ENCODE measurements at places on chromosomes 6 and 20.

DNA sequence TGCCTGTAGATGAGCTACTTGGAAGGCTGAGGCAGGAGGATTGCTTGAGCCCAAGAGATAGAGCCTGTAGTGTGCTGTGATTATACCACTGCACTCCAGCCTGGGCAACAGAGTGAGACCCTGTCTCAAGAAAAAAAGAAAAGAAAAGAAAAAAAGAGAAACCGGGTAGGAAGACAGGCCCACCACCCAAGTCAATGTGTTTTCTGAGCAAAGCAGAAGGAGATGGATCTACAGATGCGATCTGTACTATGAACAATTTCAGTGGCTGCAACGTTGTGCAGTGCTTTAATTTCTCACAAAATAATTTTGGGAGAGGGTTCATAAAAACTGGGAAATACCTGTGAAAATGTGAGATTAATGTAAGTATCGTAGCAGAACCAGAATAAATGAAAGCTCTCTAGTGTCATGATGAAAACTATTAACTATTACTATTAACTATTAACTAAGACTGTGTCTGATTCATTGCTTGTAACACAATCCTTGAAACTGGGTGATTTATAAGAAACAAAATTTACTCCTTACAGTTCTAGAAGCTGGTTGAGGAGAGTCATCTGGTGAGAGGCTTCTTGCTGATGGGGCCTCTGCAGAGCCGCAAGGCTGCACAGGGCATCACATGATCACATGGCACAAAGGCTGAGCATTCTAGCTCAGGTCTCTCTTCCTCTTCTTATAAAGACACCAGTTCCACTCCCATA is 233.1 kb upstream of the ZNF217 start:
- no peak for DNase-seq

DNA sequence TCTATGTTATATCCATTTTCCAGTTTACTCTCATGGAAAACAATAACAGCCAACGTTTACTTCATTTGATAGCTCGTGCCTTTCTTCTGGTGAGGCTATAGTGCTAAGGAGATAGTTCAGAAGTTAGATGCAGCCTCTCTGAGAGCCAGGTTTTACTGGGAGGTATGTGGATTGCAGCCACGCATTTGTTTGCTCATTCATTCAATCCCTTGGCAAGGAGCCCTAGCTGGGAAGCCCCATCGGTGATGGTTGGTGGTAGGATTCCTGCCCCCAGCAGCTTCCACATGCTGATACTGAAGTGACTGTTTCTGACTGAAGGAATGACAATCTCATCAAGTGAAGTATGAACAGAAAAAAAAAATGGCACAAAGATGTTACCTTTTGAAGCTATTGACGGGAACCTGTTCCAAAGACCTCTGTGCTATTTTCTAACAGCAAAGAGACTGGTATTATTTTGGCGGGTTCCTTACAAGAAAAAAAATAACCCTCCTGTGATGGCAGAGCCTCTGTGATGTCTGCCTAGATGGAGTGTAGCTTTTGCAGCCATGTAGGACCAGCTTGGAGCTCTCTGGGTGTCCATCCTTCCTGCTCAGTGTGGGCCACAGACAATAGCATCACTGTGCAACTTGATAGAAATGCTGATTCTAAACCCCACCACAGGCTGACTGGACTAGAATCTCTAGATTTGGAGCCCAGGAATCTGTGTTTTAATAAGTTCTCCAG is 30.6 kb downstream of the SNAP25 start:
- no peak for DNase-seq

DNA sequence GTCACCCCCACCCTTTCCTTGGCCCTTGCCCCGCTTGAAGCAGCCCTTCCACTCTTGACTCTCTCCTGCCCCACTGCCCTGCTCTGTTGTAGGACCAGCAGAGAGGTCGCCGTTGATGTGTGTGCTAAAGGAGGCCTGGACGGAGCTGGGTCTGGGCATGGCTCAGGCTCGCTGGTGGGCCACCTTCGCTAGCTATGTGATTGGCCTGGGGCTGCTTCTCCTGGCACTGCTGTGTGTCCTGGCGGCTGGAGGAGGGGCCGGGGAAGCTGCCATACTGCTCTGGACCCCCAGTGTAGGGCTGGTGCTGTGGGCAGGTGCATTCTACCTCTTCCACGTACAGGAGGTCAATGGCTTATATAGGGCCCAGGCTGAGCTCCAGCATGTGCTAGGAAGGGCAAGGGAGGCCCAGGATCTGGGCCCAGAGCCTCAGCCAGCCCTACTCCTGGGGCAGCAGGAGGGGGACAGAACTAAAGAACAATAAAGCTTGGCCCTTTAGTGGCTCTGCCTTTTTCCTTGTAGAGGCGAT is 3.0 kb downstream of the SMPD2 start:
- no peak for DNase-seq

DNA sequence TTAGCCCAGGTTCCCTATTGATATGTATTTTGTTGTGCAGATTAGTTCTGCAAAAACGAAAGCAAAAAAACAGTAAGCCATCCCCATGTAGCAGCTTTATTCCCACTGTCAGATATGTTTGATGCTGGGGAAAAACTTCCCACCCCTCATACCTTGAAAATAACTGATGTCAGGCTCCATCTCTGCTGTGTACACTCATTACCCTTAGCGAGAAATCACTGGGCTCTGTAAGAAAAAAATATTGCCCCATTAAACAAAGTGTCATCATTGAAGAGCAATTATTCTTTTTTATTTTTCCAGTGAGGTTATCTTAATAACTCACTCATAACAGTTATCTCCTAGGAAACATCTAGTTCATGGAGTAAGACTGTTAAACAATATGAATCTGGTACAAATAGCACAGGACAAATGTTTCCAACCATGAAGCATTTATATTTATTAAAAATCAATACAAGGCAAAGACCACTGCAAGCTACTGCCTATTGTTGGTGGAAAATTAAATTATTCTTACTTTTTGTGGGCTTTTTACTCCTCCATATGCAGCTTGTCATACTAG is 268.8 kb downstream of the LMBRD1 start:
- no peak for DNase-seq

GRCh38 chr6:163965426-163966348 is 551.2 kb downstream of the QKI start:
- no peak for DNase-seq

DNA sequence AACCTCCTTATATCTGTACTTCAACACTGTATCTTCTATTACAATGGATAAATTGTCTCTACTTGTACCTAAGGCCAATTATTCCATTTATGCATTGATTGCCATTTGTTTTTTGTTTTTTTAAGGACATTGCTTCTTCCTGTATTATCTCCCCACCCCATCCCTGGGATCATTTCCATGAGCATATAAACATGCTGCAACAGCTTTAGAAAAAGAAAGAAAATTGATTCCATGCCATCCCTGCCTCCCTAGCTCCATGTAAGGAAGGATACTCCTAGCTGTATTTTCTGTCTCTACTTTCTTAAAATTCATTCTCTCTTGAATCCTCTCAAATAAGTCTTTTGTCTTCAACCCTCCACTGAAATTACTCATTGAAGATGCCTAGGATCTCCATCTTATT is 101.8 kb upstream of the SIM1 start:
- DNase-seq: no peak

DNA sequence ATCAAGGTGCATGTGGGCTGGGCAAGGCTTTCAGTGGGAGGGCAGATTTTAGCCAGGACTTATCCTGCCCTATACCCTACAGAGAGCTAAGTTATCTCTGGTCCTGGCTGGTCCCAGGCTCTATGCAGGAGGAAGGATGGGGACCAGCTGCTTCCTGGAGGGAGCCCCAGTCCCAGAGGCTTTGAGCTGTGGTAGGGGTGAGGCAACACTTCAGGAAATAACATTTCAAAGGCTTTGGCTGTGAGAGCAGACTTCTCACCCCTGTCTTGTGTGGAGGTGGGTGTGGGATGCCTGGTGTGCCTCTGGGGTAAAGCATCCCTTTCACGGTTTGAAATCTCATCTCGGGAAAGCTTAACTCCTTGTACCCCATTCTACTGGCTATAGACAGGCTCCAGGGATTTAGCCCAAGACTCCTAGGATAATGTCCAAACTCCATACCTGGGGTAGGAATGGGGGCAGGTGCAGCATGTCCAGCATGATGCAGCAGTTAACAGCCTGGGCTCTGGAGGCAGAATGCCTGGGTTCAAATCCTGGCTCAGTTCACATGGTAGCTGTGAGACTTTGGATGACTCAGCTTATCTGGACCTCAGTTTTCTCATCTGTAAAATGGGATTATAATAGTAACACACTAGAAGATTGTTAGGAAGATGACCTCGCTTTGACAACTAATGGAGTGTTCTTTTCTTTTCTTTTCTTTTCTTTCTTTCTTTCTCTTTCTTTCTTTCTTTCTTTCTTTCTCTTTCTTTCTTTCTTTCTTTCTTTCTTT is 27.5 kb upstream of the SIRPA start:
- DNase-seq: no peak

GRCh38 chr20:35908007-35908406 is 46.3 kb downstream of the SCAND1 start:
- no peak for DNase-seq

- no peak for DNase-seq
These were observed 37.6 kb downstream of the GPLD1 start for GRCh38 chr6:24451581-24452388.

DNA sequence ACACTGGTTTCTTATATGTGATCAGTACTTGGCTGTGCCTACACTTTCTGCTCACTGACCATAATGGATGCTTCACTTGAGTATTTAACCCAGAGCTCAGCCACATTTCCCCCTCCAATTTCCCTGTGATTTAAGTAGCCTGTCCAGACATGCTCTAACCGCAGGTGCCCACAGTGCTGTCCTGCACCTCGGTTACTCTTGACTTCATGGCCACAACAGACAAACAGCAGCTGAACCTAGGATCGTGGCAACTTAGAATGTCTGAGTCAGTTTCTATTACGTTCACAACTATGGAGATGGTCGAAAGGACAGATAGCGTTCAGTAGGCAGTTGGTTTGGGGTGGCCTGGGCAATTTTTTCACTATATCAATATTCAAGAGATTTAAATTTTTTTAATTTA is 306.9 kb upstream of the SGK1 start:
- no peak for DNase-seq

DNA sequence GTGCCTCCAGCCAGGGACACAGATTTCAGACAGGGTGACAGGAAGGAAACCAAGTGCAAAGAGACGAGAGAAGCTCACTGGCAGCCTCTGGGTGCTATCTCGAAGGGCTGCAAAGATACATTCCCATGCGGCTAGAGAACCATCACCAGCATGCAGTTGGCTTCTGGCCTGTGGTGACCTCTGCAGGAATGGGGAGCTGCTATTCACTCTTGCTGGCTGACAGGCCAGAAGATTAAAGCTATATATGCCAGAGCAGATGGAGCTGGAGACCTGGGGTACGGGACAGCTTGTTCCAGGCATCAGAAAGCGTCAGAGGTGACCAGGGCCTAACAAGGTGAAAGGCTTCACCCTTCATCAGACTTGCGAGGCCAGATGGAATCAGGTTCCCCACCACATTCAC is 20.0 kb downstream of the MAP1LC3A start:
- DNase-seq: no peak

DNA sequence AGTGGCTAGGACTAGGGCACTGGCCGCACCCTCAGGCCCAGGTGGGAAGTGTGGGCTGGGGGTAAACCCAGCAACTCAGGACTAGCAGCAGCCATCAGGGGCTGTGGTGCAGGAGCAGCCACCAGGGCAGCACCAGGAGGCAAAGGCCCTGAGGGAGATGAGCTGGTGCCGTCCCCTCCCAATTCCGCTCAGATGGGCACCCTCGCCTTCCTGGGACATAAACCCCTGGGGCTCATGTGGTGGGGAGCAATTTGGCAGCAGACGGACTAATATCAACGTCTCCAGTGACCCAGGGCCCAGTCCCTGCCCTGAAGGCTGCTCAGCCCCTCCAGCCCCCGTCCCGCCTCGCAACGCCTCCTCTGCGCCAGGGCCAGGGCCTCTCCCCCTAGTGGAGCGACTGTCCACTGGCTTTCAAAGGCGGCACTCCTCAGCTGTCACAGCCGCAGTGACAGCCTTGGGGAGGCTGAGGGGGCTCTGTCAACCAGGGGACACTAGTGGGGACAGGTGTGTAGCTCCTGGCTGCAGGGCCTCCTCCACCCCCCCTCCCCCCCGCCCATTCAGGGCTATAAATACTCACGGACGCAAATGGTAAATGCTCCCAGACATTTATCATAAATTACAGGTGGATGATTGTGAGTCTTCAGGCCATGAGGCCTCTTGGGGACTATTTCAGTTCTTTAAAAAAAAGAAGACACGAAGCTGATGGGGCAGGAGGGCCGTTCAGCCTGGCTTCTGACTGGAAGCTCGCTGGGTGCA is 349.9 kb downstream of the ZFAND3 start:
- DNase-seq: no peak

GRCh38 chr20:54590856-54591255 is 115.5 kb downstream of the DOK5 start:
- no peak for DNase-seq

DNA sequence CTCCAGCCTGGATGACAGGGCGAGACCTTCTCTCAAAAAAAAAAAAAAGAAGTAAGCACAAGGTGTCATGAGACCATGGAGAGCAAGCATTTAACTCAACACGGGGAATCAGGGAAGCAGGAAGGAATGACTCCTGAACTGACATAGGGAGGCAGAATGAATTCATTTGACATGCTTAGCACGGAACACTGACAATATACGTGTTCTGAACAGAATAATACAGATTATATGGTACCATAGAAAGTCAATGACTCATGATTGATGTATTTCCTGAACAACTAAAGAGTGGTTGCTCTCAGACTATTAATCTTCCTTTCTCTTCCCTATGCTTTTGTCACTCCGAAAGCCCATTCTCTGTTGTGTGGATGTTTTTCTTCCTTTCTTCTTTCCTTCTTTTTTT is 20.7 kb upstream of the ASIP start:
- DNase-seq: no peak

DNA sequence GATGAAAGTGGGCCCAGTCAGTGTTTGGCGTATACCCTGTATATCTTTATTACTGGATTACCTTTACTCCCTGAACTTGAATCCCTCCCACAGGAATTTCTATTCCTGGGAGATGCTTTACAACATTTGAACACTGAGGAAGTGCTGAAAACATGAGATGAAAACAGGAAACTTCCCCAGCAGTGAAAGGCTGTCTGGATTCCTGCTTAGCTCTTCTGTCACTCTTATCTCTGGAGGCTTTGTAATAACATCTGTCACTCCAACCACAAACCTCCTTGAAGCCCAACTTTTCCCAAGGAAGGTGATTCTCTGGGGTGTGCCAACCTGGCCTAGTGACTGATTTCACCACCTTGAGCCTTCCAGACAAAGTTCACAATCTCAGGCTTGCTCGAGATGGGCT is 264.5 kb upstream of the BMP2 start:
- no peak for DNase-seq

- no peak for DNase-seq
These were observed 508.3 kb upstream of the SOX4 start for GRCh38 chr6:21085211-21085610.

GRCh38 chr6:101069191-101069795 is 188.2 kb upstream of the ASCC3 start:
- DNase-seq: no peak

- no peak for DNase-seq
These were observed 33.7 kb upstream of the ZNF133 start for GRCh38 chr20:18254615-18255014.

DNA sequence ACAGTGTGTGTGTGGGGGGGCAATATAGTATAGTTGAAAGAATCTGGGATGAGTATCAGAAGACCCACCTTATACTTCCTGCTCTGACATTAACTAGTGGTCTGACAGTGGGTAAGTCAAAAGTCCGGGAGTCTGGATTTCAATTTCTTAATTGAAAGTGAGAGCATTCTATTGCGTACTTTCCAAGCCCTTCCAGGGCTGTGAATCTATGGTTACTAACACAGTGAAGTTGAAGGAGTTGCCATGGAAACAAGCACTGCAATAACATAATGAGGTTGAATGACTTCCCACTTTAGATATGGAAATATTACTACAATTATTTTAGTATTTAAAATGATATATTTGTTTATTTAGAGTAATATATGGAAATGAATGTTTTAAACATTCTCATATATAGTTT is 80.2 kb downstream of the MLIP start:
- DNase-seq: no peak

Data from GOT3 (cell line).